Aorta (tissue), 5 donors: ENCODE measurements at places on chromosomes 7 and 10. TPM values are rescaled to one million over a fixed set of nuclear protein-coding genes. Genes with fewer than 3 reads are reported as not detected.

DNA sequence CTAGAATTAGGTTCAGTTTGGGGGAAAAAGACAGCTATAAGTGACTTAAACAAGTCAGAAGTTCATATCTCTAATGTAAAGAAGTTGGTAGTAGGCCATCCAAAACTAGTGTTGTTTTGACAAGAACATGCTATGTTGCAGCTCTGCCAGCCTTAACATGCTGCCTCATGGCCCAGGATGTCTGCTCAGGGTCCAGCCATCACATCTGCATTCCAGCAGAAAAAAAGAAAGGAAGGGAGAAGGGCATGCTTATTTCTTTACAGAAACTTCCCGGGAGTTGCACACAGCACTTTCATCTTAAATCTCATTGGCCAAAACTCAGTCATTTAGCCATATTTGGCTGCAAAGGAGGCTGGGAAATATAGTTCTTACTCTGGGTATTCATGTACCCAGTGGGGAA lies 400.4 kb upstream of the PODXL start:
- H3K4me3 ChIP-seq = no peak overlapping the region
- H3K27me3 ChIP-seq = no peaks in the 10 kb centered on the region
- no peak for DNase-seq
- H3K27ac ChIP-seq = no peak overlapping the region

DNA sequence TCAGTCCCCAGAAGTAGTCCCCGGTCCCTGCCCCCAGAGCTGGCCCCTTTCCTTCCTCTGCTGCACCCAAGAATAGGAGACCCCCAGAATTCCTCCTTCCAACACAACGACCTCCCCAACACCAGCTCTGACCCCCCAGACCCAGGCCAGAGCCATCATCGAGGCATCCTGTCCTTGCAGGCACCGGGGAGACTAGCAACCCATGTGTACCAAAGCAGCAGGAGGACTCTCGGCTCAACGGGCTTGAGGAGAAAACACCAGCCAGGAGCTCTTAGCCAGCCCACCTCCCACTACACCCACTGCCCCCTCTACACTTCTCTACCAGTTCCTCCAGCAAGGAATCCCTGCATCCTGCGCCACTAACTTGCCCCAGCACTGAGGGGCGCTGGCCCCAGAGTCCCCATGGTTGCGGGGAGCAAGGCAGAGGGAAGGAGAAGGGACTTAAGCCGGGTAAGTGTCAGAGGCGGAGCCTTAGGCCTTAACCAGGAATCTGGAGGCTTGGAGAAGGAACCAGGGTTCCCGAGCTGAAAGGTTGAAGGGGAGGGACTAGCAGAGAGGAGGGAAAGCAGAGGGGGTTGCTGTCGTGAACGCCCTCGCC lies 3.9 kb downstream of the GRID1 start:
- H3K4me1 ChIP-seq = peaks cover 3% of the 10 kb centered on the region
- no peaks in the 10 kb centered on the region for H3K36me3 ChIP-seq
- no peaks in the 10 kb centered on the region for H3K27me3 ChIP-seq
- no peak overlapping the region for H3K4me3 ChIP-seq
- no peak overlapping the region for H3K27ac ChIP-seq
- peak; percentile 30 for DNase-seq

DNA sequence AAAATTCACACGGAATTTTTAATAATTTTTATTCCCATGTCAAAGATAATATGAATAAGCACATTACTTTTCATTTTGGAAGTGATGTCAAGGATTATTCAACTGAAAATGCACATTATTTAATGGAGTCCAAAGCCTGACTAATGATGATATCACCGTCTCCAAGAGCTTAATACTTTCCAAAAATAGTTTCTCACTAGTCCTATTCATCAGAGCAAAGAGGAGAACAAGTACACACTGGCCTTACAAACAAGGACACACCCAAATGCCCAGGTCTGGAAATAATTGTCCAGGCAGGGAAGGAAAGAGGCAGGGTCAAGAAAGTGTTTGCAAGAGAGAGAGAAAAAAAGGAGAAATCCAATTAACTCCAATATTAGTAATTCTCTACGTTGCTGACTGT lies 216.8 kb upstream of the CCDC6 start:
- H3K4me3 ChIP-seq = no peak overlapping the region
- no peak for DNase-seq
- no peak overlapping the region for H3K27ac ChIP-seq
- no peaks in the 10 kb centered on the region for H3K36me3 ChIP-seq
- no peaks in the 10 kb centered on the region for H3K27me3 ChIP-seq
- H3K4me1 ChIP-seq = no peaks in the 10 kb centered on the region

GRCh38 chr10:33223326-33224000 lies 111.0 kb downstream of the NRP1 start:
- no peaks in the 10 kb centered on the region for H3K27me3 ChIP-seq
- no peaks in the 10 kb centered on the region for H3K4me1 ChIP-seq
- no peaks in the 10 kb centered on the region for H3K36me3 ChIP-seq

DNA sequence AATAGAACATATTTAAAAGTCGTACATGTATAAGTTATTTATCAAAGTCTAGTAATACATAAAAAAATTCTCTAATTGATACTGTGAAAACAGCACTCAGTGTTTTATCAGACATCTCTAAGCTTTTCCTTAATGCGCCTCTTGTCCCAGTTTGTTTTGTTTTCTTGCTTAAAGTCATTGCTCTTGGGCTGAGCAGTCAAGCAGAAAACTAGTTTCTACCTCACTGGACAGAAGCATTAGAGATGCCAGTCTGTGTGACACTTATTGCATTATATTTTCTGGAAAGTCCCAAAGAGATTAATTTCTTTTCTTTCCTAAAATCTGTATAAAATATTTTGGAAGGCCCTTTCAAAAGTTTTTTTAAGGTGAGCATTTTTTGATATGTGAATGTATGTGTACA lies 236.2 kb downstream of the PCLO start:
- H3K36me3 ChIP-seq = no peaks in the 10 kb centered on the region
- DNase-seq = no peak
- no peak overlapping the region for H3K4me3 ChIP-seq
- no peaks in the 10 kb centered on the region for H3K27me3 ChIP-seq
- no peaks in the 10 kb centered on the region for H3K4me1 ChIP-seq
- H3K27ac ChIP-seq = no peak overlapping the region

DNA sequence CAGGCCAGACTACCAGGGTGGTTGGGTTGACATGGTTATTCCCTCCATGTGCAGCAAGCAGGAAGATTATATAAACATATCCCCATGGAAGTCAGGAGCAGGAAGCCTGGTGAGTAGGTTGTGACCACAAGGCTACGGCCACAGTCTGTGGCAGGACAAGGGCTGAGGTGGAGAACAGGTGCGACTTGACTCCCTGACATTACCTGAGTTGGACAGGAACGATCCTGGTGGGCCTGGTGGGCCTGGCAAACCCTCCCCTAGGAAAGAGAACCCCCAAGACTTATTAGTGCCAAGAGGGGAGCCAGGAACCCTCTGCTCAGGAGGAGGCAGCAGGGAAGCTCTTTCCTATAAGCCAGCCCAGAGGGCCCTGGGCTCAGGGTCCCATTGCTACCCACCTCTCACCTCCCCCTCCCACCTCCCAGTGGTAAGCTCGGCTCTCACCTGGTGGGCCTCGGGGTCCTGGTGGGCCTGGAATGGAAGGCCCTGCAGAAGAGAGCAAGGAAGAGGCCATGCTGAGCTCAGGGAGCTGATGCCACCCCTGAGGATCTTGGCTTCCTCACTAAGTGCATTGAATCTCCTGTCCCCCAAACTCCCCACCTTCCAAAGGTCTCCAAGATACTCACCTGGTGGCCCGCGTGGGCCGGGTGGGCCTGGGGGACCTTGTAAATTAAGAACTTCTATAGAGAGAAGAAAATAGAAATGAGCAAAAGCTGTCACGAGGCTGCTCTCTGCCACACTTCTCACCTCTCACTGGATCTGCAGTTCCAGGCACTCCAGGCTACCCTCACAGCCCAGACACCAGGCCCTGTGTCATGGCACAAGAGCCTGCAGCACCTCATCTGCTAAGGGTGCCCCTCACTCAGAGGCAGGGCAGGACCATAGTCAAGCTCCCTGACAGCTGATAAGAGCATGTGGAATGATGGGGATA lies 44.6 kb downstream of the COL17A1 start:
- H3K27me3 ChIP-seq = no peaks in the 10 kb centered on the region
- no peak overlapping the region for H3K4me3 ChIP-seq
- no peak for DNase-seq
- H3K27ac ChIP-seq = no peak overlapping the region
- H3K4me1 ChIP-seq = no peaks in the 10 kb centered on the region

DNA sequence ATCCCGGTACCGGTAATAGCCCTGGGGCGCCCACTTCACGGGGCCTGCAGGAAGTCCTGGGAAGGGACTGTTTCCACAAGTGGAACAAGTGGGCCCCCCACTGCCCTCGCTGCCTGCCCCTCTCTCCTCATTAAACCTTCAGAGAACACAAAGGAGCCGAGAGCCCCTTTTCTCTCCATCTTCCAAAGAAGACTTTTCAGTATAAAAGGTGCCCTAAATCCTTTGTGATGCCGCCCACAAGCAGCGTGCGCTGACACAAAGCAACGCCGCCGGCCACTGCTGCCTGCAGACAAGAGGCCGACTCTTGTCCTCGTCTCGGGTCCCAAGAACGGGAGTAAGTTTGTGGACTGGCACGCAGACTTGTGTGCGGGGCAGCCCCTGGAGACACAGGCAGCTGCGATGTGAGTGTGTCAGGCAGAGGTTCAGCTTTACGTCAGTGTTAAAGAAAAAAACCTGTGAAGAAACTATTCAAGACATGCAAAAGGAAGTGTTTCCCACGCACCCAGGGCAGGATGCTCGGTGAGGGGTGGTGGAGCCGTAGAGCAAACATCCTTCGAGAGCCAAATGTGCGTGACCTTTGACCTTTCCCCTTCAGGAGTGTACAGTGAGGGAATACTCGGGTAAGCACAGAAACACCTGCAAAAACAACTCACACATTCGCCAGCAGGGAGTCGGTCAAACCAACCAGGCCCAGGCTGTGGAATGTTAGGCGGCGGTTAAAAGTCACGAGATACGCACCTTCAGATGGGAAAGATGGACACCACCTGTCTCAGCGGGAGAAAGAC lies 118.2 kb downstream of the VIPR2 start:
- DNase-seq = no peak
- H3K4me1 ChIP-seq = no peaks in the 10 kb centered on the region
- H3K36me3 ChIP-seq = no peaks in the 10 kb centered on the region
- H3K4me3 ChIP-seq = no peak overlapping the region

DNA sequence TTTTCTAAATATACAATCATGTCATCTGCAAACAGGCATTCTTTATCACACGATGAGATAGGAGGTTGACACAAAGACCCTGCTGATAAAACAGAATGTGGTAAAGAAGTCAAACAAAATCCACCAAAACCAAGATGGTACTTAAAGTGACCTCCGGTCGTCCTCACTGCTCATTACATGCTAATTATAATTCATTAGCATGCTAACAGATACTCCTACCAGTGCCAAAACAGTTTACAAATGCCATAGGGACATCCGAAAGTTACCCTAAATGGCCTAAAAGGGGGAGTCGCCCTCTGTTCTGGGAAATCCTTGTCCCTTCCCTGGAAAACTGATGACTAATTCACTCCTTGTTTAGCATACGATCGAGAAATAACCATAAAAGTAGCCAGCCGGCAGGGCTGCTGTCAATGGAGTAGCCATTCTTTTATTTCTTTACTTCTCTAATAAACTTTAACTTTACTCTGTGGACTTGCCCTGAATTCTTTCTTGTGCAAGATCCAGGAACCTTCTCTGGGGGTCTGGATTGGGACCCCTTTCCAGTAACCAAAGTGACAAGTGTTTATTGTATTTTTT lies 126.6 kb downstream of the CCDC71L start:
- H3K27me3 ChIP-seq = no peaks in the 10 kb centered on the region
- H3K27ac ChIP-seq = no peak overlapping the region
- no peak for DNase-seq
- no peaks in the 10 kb centered on the region for H3K36me3 ChIP-seq
- no peak overlapping the region for H3K4me3 ChIP-seq

- H3K36me3 ChIP-seq = no peaks in the 10 kb centered on the region
- no peaks in the 10 kb centered on the region for H3K27me3 ChIP-seq
- DNase-seq = peak; percentile 34
- no peak overlapping the region for H3K27ac ChIP-seq
- H3K4me3 ChIP-seq = no peak overlapping the region
Observed at GRCh38 chr10:1557081-1557480, 180.2 kb downstream of the ADARB2 start.

ECHDC3 gene
- 7.3 TPM for total RNA-seq

CABCOCO1 gene
- 0.26 TPM for total RNA-seq

MOSPD3 gene
- 19.1 TPM for total RNA-seq
